ENCODE measurements at places on chromosomes 6 and 20. TPM values are rescaled to one million over a fixed set of nuclear protein-coding genes. Genes with fewer than 3 reads are reported as not detected.

The FAM83C gene
- total RNA-seq = not detected

The TRIM40 gene
- total RNA-seq = not detected

GRCh38 chr20:9262653-9263194 is 193.8 kb downstream of the PLCB4 start:
- no peak for DNase-seq

- DNase-seq = peak; percentile 73
Observed at GRCh38 chr6:116370760-116371119, at the start of gene DSE. Gene DSE (plus strand): TSS chr6:116370947. CDS start chr6:116399251, 28,304 bp downstream.

DNA sequence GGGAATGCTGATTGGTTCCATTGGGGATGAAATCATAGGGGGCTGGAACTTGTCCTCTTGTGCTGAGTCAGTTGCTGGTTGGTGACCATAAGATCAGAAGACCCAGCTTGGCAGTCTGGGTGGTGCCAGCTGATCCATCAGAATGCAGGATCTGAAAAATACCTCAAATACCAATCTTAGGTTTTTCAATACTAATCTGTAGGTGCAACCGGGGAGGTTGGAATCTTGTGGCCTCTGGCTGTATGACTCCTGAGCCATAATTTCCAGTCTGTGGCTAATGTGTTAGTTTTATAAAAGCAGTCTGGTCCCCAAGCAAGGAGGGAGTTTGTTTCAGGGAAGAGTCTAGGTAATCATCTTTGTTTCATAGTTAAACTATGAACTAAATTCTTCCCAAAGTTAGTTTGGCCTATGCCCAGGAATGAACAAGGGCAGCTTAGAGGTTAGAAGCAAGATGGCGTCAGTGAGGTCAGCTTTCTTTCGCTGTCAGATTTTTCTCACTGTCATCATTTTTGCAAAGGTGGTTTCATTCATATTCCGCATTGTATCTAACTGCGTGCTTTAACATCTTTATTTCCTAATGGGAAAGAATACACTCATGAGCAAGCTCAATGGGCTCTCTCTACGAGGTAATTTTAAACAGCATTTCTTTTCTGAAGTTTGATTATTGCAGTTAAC is 2.0 kb downstream of the ARMH2 start:
- DNase-seq = no peak

DNA sequence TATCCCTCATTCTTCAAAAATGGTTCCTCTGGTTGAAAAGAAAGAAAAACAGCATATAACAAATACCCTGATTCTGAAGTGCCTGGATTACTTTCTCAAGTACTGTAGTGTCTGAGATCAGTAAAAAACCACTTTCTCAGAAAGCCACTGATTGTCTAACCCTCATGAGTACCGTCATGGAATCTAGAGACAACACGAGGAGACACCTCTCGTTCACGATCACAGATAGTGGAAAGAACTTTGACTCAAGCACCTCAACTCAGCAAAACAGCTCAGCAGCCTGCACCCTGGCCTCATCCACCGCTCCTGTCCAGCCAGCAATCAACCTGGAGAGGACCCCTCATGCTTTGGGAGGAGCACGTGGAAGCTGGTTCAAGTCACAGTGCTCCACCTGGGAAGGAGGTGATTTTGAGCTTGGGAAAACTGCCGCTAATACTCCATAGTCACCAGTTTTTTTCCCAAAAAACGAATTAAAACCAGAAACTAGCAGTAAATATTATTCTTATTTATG is 1.0 kb downstream of the SCML4 start:
- DNase-seq = peak; percentile 64

- DNase-seq = no peak
Observed at GRCh38 chr20:12383821-12384220, 466.1 kb downstream of the BTBD3 start.

DNA sequence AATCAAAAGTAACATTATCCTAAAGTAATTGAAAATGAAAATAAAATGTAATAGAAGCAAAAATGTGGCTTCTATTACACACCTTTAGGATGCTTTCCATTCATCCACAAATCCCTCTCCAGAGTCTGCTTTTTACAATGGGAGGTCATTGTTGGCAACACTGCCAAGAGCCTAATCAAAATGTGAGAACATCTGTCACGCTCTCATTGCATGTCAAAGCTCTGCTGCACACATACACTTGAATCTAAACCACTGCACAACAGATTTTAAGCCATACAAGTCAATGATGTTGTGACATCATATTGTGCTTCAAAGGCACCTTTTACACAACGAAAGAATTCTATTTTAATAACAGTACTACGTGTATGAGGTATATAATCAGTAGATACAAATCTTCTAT is 82.1 kb downstream of the PREP start:
- DNase-seq = no peak
